ENCODE measurements at places on chromosomes 1 and 21. TPM values are rescaled to one million over a fixed set of nuclear protein-coding genes. Genes with fewer than 3 reads are reported as not detected.

DNA sequence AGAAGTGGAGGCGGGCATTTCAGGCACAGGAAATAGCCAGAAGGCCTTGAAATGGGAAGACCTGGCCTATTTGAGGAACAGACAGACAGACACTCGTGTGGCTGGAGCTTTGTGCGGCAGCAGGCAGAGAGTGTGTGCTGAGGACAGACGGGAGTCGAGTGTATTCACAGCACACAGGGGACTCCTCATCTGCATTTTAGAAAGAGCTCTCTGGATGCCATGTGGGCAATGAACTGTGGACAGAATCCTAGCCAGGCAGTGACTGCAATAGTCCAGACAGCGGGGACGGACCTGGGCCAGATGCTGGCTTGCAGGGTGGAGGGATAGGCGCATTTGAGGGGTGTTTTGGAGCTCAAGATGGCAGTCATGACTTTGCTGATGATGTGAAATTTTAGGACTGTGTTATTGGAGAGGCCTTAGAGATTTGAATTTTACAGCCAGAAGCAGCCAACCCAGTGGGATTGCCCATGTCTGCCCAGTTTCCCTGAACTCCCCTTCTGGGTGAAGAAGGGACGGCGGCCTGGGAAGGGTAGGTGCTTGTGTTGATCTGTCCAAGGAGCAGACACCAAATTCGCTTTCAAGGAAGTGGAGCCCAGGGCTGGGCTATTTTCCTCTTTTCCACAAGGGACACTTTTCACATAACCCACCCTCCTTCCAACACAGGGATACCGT, 43.7 kb downstream of the CHAF1B start:
- DNase-seq: no peak

DNA sequence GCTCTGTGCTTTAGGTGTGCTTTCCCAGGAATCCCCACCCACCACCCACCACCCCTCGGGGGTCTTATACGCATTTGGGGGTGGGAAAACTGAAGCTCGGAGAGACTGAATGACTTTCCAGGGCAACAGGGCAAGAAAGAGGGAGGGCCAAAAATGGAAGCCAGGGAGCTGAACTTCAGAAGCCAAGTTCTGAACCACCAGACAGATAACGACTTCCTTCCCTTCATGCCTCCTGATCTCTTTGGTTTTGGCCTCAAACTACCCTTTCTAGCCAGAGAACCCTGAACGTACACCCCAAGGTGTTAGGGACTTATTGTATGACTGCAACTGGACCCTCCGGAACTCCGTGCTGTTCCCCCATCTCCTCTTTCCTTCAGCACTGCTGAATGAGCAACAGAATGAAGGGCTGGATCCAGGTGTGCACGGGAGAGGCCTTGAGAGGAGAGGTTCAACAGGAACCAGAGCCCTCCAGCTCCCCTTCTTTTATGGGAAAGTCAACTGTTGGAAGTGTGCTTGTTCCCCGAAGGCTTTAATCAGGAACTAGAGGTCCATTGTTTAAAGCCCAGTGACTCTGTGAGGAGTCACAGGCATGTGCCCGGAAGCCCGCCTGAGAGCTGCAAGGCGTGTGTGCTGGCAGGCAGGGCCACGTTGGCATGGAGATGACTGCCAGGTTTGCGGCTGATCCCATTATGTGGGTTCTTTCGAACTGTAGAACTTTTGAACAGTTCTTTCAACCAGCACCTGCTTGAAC, 3.1 kb downstream of the BACE2 start:
- no peak for DNase-seq

DNA sequence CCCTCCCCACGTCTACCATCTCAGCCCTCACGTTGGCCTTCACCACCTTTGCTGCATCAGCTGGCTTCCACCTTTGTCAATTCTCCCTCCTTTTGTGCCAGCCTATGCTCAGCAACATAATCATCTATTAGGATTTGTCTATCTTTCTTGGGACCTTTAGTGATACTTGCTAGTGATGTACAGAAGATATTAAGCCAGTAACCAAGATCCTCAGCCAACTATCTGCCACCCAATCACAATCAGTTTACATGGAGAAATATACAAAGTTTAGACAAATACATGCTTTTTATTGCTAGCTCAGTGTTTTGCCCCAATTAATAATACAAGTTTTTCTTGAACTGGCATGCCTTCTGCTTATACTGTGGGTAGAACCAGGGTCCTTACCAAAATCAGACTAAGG, 172.3 kb downstream of the TPR start:
- no peak for DNase-seq

SMPDL3B gene
- polyA plus RNA-seq: 0.14 TPM

KCTD3 gene
- polyA plus RNA-seq: 41.4 TPM

DNA sequence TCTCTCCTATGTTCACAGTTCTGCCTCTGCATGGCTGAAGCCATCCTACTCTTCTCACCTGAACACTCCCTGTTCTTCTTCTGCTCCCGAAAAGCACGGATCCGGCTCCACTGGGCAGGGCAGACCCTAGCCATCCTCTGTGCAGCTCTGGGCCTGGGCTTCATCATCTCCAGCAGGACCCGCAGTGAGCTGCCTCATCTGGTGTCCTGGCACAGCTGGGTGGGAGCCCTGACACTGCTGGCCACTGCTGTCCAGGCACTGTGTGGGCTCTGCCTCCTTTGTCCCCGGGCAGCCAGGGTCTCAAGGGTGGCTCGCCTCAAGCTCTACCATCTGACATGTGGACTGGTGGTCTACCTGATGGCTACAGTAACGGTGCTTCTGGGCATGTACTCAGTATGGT, 1.8 kb downstream of the CYB561D1 start:
- no peak for DNase-seq

PAX7 gene
- polyA plus RNA-seq: 52.1 TPM

DNA sequence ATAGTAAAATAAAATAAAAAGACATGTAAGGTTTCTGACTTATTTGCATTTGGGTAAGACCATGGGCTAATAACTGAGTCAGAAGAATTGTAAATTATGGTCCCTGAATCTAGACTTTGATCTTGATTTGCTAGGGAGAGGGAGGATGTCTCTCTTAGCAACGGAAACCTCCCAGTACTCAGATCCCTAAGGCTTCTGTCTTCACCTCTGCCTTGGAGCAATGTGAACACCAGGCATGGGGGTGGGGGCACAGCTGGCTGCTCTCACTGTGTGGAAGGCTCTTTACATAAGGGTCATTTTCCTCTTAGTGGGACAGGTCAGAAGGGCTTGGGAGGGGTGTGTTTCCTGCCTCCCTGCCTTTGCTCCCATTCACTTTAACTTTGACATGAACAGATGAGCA, 17.0 kb upstream of the TMEM54 start:
- no peak for DNase-seq

- no peak for DNase-seq
Observed at GRCh38 chr1:199646761-199647160, 380.7 kb upstream of the NR5A2 start.

DNA sequence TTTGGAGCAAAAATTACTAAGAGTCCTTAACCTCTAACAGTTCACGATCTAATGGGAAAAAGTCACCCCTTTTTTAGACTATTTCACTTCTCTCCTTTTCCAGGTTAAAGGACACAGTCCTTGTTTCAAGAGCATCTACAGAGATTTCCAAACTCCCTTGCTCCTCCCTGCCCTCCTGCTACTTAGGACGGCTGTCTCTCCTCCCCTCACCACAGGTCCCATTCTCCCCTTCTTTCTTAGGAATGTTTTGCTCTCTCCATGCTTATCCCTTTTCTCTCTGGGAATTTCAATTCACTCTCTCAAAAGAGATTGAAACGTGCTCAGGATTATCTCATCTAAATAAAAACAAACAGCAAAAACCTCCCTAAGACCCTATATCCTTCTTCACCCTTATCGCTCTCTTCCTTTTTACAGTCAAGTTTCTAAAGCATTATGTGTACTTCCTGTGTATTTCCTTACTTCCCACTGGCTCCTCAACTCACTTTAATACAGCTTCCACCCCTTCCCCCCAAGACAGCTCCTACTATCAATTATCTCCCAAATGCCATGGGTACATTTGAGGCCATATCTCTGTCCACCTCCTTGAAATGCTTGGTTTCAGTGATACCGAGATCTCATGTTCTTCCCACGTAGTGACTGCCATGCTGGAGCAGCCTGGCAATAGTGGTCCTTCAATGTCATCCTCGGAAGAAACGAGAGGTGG, 43.2 kb upstream of the ZNF281 start:
- DNase-seq: no peak

IVL gene
- 0.36 TPM for polyA plus RNA-seq

DNA sequence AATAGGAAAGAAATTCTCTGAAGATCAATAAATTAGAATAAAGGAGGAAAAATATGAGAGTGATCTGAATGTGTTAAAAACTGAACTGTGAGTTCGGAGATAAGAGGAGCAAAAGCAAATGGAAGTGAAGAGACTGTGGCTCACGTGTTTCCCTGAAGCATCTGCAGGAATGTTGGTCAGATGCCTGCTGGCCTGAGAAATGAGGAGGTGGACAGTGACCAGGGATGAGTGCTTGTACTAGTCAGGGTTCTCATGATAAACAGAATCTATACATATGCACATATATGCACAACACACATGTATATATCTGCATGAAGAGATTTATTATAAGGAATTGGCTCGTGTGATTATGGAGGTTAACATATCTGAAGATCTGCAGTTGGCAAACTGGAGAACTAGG, 103.4 kb upstream of the TIAM1 start:
- peak; percentile 65 for DNase-seq

NEK2 gene
- 4.9 TPM for polyA plus RNA-seq

CA14 gene
- polyA plus RNA-seq: 6.3 TPM

GRCh38 chr1:235642011-235642942, 7.3 kb downstream of the GNG4 start:
- no peak for DNase-seq

GRCh38 chr1:53938136-53938830, 7.2 kb downstream of the IFT25 start:
- no peak for DNase-seq

DNA sequence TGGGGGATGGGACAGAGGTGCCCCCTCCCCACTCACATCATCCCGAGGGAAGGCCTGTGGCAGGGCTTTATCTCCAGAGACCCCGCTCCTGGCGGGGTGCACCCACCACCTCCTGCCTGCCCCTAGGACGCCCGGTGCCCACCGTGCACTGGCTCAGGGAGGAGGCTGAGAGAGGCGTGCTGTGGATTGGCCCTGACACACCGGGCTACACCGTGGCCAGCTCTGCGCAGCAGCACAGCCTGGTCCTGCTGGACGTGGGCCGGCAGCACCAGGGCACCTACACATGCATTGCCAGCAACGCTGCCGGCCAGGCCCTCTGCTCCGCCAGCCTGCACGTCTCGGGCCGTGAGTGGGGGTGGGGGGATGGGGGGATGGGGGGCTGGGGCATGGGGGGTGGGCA, 71.7 kb downstream of the TRIM11 start:
- no peak for DNase-seq

PEAR1 gene
- 29.2 TPM for polyA plus RNA-seq

- no peak for DNase-seq
Observed at GRCh38 chr1:119762953-119763352, 5.8 kb downstream of the HMGCS2 start.

RCSD1 gene
- polyA plus RNA-seq: 60.8 TPM

CRP gene
- not detected for polyA plus RNA-seq

- no peak for DNase-seq
Observed at GRCh38 chr1:192436441-192437078, 119.8 kb downstream of the RGS21 start.

NPR1 gene
- 17.2 TPM for polyA plus RNA-seq

DNA sequence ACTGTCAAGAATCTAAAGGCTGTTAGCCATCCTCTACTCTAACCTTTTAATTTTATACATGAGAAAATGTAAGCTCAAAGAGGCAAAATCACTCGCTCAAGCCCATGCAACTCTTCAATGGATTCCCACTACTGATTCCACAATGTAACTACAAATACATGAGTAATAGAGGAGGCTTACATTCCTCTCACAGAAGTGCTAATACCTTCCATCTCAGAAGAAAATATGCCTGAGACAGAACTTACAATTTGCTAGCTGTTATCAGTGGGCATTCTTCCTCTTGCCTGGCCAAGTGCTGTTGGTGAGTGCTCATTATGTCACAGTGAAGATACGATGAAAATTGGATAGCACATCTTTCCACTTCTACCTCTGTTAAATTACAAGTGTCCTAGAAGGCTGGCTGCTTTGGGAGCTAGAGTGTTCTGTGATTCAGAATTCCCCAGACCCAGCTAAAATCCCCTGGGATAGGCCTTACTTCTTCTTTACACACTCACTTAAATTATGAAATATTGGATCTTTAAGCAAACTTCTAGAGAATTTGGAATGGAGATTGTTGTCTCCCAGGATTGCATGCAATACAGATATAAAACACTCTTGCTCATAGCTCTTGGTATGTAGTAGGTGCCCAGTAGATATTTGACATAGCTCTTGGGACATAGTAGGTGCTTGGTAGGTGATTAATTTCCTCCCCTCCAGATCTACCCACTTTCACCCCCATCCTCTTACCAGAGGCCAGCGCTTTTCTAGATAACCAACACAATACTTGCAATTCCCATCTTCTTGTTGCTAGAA, 24.1 kb downstream of the BCL9 start:
- no peak for DNase-seq

DNA sequence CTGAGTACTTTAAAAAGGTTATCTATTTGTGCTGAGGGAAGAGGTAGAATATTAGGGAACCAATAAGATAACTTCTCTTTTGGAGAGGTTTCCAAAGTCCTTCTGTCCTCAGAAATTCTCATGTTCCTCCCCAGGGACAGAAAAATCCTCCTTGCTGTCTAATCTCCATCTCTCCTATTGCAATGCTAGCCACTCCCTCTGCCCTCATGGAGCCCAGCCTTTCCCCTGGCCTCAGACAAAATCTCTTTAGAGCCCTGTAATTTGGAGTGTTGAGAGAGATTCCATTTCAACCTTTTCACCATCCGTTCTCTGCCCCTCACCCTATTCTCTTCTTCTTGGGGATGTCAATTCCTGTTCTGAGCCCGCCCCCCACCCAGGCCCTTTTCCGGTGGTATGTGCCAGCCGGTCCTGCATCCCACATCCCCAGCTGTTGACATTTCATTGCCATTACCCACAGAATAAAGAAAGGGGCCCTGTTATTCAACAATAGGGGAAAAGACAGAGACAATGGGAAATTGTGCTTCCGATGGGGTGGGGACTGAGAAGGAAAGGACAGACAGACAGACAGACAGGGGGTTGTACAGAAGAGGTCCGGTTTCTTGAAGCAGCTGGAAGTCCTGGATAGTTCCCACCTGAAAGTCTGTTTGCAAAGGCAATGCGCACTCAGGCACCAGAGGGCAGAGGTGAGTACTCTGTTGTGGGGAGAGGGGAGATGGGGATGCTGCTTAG, at the start of gene HAPLN2:
Gene HAPLN2, plus strand, starts transcription at position 563 of the 729 bp plus-strand sequence. CDS start 4,076 bp downstream, outside the sequence.
- DNase-seq: no peak

DNA sequence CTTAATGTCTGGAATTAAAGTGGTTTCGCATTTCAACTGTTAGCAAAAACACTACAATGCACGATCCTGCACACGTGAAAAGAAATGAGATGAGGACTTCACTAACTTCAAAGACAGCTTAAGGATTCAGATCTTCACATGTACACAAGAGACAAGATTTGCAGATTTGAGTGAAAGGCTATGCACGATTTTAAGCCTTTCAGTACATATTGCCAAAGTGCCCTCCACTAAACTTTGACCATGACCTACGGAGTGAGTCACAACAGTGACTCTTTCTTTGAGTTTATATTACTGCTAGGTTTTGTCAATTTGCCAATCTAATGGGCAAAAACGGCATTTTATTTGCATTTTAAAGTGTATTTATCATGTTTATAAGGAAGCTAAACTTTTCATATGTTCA, 41.2 kb upstream of the CR1L start:
- no peak for DNase-seq

ACTN2 gene
- 2,228 TPM for polyA plus RNA-seq

FCGR1A gene
- polyA plus RNA-seq: 3.0 TPM

Data from hindlimb muscle (tissue), 1 donor.